MV-4-11 (cell line): ENCODE measurements at places on chromosomes 7 and 10.

GRCh38 chr7:2031451-2031845 lies 201.3 kb downstream of the MAD1L1 start:
- no peak for DNase-seq

DNA sequence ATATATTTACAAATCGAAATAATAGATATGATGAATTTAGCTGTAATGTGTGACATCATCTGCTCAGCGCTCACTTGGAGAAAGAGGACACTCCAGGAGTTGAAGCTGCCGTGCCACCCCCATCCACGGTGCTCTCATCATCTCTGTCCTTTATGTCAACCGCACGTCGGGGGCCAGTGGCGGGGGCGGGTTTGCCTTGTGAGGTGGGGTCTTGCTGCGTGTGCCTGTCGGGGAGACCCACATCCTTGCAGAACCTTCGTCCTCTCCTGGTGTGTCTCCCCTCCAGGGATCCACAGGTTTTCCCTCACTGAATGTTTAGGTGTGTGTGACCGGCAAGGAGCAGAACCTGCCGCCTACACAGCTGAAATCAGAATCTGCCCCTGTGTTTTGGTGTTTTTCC lies 71.6 kb downstream of the INPP5A start:
- DNase-seq = no peak

GRCh38 chr10:125038637-125039036 lies 96.7 kb downstream of the ZRANB1 start:
- DNase-seq = peak; percentile 2

- DNase-seq = no peak
Measured at GRCh38 chr10:21110358-21110757, 213.2 kb upstream of the NEBL start.

DNA sequence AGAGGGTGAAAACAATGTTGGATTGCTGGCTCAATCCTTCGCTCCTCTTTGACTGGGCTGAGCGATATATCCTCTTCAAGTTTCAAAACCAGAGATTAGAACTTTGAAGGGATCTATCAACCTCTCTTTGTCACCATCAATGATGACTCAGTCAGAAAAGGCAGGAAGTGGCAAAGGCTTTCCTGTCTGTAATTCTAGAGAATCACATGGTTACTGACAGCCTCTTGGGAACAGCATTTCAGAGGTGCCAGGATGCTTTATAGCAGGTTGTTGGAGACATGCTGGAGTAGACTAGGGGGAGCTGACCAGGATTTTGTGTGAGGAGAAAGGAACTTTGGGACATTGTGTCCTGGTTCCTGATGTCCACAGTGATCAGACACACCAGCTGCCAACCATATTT lies 81.3 kb downstream of the PRKCQ start:
- DNase-seq = peak; percentile 79

- no peak for DNase-seq
Measured at GRCh38 chr10:9561821-9562505, 1455.7 kb upstream of the CELF2 start.

DNA sequence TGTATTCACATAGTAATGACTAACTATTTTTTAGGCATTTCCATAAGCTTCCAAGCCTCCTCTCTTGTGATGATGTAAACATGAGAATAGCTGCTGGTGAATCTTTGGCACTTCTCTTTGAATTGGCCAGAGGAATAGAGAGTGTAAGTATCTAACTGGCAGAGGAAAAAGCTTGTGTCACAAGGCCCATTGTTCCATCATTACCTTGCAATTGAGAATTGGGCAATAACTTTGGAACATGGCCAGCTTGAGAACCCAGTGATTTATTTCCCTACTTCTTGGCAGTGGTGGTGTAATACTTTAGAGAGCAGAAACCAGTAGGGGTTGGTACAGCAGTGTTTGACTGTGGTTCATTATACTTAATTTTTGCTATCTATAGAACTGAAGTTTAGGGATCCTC lies 12.0 kb downstream of the IFRD1 start:
- peak; percentile 93 for DNase-seq

DNA sequence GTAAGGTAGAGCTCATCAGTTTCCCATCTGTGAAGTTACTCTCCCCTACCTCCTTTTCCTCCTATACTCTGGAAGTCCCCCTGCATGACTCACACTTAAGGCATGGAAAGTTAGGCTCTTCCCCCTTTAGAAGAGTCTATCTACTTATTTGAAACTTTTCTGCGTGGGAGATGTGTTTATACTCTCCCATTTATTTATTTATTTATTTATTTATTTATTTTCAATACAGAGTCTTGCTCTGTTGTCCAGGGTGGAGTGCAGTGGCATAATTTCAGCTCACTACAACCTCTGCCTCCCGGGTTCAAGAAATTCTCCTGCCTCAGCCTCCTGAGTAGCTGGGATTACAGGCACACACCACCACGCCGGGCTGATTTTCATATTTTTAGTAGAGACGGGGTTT lies 107.5 kb upstream of the JCAD start:
- DNase-seq = no peak

GRCh38 chr7:114922652-114923402 lies 933 bp downstream of the MDFIC start:
- peak; percentile 65 for DNase-seq

- no peak for DNase-seq
Measured at GRCh38 chr10:79313911-79314439, 33.3 kb upstream of the PPIF start.
